Naive thymus-derived CD8-positive, alpha-beta T cell (primary cell): ENCODE measurements at places on chromosomes 4 and X. TPM values are rescaled to one million over a fixed set of nuclear protein-coding genes. Genes with fewer than 3 reads are reported as not detected.

DNA sequence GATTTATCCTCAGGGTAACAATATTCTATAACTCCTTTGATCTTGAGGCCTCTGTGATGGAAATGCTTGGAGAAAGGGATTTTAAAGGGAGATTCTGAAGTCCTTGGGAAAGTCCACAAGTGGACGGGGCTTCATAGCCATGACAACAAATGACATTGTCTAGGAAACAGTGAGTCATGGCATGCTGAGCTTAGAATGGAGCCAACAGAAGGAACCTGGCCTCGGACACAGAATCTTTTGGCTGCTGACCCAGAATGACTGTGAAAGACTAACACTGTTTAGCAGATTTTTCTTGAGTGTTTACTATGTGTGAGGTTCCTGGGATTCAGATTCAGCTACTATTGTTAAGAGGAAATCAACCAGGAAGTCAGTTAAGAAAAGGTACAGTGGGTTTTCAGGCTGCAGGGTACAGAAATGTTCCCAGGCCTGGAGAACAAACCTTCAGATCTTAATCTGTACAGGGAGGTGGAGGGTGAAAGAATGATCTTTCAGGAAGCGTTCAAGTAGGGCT, 18.1 kb upstream of the CXCL2 start:
- no peaks in the 10 kb centered on the region for H3K36me3 ChIP-seq
- peaks cover 5% of the 10 kb centered on the region for H3K27me3 ChIP-seq
- no peak overlapping the region for H3K4me3 ChIP-seq
- no peak for DNase-seq

DNA sequence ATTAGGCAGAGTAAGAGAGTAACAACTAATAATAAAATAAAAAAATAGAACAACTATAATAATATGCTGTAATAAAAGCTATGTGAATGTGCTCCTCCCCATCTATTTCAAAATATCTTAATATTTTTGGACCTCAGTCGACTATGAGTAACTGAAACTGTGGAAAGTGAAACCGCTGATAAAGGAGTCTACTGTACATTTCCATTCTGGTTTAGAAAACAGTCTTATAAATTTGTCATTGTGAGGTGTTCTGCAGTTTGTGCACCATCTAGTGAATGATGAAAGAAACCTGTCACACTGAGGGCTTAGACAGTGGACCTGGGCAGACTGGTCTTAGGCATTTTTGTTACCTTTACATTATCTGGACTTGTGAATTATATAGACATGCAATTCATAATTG, 42.0 kb downstream of the TMEM150C start:
- H3K36me3 ChIP-seq: no peaks in the 10 kb centered on the region
- no peak overlapping the region for H3K4me3 ChIP-seq
- DNase-seq: no peak
- no peak overlapping the region for H3K27ac ChIP-seq

Gene IL2
- not detected for total RNA-seq

- no peaks in the 10 kb centered on the region for H3K36me3 ChIP-seq
- no peak overlapping the region for H3K27ac ChIP-seq
- no peak for DNase-seq
Observed at GRCh38 chrX:31893525-31893924, 821.7 kb upstream of the FTHL17 start.

Gene RBMXL3
- total RNA-seq: not detected

Gene XG
- total RNA-seq: not detected

DNA sequence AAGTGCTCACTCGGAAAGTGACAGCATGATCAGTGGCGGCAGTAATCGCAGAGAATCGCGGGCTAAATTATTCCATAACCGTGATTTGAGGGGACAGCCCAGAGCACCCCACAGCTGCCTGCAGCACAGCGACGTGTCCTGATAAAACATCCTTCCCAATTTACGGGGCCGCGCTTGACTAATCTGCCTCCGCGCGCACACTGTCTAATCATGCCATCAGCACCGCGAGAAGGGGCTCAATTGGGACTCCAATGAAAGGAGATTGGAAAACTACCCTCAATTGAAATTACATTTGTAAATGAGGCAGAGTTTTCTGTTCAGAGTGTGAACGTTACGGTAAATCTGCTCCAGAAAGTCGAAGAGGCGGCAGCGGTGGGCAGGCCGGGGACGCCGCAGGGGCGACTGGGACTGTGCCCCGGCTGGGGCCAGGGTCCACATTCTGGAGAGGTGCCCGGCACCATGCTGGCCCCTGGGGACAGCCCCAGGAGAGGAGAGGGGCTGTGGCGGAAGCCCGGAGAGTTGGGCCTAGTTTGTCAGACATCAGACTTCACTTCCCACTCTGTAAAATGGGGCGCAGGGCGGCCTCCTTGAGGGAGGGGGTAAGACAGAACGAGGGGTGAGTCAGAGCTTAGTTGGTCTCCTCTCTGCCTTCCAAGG, 107.7 kb downstream of the FAM53A start:
- no peaks in the 10 kb centered on the region for H3K36me3 ChIP-seq
- H3K27me3 ChIP-seq: no peaks in the 10 kb centered on the region
- H3K4me1 ChIP-seq: peaks cover 9% of the 10 kb centered on the region
- H3K4me3 ChIP-seq: no peak overlapping the region

Gene MAML3
- 5.3 TPM for total RNA-seq

DNA sequence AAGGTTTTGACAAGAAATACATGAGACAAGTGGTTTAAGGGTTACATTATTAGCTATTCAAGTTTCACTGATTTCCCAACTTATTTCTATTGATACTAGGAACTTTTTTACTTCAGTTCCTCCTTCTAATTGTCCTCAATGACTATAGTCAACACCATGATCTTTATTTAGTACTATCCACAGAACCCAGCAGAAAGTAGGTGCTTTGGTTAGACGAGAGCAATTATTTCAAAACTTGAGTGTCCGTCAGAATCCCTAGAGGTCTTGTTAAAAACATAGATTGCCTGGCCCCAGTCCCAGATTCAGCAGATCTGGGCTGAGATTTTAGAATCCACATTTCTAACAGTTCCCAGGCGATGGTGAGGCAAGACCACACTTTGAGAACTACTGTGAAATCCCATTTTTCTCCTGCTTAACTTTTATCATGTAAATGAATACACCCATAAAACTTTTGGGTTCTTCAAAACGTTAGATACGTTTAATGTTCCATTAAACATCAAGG, 17.9 kb downstream of the EXOC1 start:
- peaks cover 30% of the 10 kb centered on the region for H3K36me3 ChIP-seq
- DNase-seq: no peak
- no peak overlapping the region for H3K27ac ChIP-seq
